ENCODE measurements at places on chromosomes 1 and 21. TPM values are rescaled to one million over a fixed set of nuclear protein-coding genes. Genes with fewer than 3 reads are reported as not detected.

- no peak for DNase-seq
Observed at GRCh38 chr21:42231756-42232155, 12.8 kb downstream of the ABCG1 start.

DNA sequence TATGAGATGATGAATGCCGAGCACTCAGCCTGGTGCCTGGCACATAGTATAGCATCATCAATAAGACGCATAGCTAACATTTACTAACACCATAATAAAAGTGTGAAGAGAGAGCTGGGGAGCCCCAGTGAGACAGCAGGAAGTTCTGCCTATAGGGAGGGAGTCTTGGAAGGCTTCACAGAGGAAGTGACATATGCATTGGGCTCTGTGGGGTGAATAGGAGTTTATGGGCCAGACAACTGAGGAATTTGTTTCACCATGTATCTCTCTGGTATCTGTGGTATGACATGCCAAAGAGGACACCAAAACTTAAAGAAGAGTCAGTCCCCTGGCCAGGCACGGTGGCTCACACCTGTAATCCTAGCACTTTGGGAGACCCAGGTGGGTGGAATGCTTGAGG, 118.3 kb upstream of the TMEM51 start:
- no peak for DNase-seq

- no peak for DNase-seq
Observed at GRCh38 chr1:160681066-160681890, 30.3 kb downstream of the CD48 start.

DNA sequence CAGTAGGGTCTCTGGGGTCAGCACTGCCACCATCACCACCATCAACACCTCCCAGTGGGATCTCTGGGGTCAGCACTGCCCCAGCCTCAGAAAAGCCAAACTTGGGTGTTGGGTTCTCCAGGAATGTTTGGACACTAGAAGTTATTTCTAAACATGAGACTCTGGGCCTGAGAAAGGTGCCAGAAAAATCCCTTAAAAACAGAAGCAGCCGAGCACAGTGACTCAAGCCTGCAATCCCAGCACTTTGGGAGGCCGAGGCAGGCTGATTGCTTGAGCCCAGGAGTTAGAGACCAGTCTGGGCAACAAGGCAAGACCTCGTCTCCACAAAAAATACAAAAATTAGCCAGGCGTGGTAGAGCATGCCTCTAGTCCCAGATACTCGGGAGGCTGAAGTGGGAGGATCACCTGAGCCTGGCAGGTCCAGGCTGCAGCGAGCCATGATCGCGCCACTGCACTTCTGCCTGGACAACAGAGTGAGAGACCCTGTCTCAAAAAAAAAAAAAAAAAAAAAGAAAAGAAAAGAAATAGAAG, 470 bp downstream of the PTAFR start:
- DNase-seq = no peak

Gene PLA2G2C
- total RNA-seq = not detected

Gene CNTN2
- total RNA-seq = 213 TPM

Gene ALX3
- total RNA-seq = 0.84 TPM
